Fibroblast of upper back skin (primary cell): ENCODE measurements at places on chromosomes 12 and 14.

DNA sequence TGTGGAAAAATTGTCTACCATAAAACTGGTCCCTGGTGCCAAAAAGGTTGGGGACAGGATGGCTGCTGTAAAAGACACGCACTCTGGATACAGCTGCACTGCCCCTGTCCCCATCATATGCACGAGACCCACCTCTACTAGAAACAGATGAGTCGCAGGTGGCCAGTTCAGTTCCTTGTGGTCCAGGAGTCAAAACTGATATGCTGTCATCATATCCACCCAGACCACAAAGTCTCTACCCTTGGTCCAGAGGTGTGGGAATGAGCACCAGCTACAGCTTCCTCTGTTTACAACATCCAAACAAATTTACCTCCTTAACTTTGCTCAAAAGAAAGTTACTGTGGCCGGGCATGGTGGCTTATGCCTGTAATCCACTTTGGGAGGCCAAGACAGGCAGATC, 43.8 kb upstream of the DACT1 start:
- no peak for DNase-seq

- DNase-seq: no peak
These were observed 9.2 kb upstream of the PALS1 start for GRCh38 chr14:67232066-67232465.

- DNase-seq: no peak
These were observed 77.0 kb upstream of the OVCH1 start for GRCh38 chr12:29574500-29574899.

GRCh38 chr14:66483322-66483721, 2.8 kb upstream of the CCDC196 start:
- DNase-seq: no peak

DNA sequence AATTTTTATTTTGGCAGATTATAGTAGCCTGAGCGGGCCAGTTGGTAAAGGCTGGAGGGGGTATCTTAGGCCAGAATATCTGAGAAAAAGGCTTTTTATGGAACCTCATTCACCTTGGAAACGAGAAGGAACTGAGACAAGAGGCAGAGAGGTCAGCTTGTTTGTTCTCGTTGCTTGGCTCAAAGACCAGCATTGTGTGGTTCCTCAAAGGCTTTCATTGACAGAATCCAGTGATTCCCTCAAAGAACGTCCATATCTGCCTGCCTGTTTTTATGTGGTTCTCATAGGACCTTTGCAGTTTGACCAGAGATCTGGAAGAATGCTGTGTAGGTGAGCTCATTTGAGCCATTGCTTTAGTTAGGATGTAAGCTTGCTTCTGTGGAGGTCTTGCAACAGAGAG, 117.3 kb downstream of the CFAP54 start:
- DNase-seq: no peak

- DNase-seq: no peak
These were observed 18.1 kb upstream of the SGPP1 start for GRCh38 chr14:63745858-63746425.

GRCh38 chr14:39175445-39176262, 600 bp downstream of the PNN start:
- peak; percentile 8 for DNase-seq

DNA sequence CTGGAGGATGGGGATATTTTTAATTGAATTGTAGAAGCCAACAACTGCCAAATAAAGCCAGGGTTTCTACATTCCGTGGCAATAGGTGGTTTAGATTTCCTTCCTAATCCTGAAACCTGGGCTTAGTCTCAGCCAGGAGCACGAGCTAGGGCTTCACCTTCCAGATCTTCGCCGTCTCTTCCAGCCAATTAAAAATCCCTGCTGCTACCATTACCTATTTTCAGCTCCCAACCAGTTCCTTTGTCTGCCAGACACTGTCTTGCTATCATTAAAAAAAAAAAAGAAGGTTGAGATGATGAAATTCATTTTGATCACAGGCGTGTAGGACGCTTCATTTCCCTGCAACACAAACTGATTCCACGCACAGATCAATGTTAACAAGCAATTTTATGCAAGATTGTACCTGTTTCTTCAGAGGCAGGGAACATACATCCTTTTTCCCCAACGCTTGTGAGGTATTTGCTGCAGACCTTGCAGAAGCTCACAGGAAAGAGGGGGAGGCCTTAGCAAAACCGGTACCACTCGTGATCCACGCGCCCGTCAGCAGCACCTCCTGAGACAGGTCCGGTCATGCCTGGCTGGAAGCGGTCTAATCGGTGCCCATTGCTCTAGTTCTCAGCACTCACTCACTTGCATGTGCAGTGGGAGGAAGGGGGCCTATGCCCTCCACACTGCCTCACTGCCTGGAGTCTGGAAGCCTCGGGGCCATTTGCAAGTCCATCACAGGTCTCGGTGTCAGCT, 65.1 kb downstream of the SLC6A12 start:
- DNase-seq: no peak

DNA sequence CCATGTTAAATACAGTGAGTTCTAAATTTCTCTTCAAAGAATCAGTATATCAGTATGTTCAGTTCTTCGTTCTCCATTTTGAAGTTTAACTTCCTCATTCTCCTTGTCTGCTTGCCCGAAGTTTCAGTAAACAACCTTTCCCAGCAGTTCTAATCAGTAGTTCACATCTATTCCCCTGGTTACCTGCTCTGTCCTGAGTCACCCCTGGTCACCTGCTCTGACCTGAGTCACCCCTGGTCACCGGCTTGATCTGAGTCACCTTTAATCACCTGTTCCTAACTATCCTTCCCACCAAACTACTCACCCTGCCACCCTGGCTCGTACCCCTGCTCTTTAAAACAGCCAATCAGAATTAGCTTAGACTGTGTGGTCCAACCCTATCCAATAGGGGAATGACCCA, 9.4 kb upstream of the OR10G3 start:
- no peak for DNase-seq

DNA sequence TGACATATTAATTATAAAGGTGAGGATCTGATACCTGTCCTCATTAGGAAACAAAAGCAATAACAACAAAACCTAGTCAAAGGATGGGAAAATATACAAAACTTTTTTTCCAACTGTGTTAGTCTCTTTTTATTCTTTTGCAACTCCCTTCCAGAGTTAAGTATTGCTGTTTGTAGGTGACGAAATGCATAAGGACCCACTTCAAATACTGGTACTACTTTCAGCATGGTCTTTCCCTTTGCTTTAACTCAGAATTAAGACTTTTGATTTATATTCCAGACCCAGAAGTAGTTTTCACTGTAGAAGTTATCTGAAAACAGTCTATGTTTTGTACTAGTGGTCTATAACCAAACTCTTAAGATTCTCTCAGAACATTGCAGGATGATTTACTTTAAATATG, 34.1 kb upstream of the ABCC9 start:
- no peak for DNase-seq
